ENCODE measurements at places on chromosomes 3 and 15.

- DNase-seq: no peak
Measured at GRCh38 chr3:39528844-39529243, 61.4 kb downstream of the MOBP start.

DNA sequence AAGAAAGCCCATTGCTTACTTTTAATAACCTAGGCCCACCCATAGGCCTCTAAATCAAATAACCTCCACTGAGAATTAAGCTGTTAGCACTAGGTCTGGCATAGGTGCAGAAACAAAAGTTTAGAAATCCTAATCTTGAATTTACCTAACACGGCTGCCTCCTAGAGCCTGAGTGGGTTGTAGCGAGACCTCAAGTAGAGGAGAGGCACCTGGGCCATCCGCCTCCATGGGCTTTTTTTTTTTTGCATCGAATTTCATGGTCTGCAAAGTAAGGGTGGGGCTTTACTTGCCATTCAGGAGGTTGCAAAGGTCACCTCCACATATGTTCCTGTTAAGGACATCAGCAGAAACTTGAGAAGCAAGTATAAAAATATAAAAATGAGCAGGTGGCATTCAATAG is 6.6 kb upstream of the TPM1 start:
- DNase-seq: no peak

DNA sequence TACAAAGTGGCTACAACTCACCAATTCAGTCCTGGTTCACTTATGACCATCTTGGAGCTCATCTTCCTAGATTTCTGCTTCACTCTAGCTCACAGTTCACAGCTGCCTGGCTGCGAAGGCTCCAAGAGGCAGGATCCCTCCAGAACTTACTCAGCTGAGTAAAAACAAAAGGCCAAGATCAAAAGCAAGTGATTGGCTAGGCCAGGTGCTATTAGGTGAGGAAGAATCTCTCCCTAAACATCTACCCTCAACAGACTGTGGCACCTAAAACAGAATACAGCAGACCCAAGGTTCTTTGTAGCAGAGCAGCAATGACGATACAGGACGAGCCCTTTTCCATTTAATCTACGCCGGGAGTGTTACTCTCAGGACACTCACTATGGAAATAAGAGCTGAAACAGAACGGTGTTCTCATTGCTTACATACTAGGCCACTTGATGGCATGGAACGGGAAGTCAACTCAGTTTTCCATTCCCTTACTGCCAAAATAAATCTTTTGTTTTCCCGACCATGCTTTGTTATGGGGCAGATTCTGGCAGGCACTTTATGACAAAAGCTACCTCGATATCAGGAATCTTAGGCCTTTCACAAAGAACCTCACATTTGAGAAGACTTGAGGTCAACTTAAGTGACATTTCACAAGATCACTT is 901 bp downstream of the ICE2 start:
- no peak for DNase-seq

DNA sequence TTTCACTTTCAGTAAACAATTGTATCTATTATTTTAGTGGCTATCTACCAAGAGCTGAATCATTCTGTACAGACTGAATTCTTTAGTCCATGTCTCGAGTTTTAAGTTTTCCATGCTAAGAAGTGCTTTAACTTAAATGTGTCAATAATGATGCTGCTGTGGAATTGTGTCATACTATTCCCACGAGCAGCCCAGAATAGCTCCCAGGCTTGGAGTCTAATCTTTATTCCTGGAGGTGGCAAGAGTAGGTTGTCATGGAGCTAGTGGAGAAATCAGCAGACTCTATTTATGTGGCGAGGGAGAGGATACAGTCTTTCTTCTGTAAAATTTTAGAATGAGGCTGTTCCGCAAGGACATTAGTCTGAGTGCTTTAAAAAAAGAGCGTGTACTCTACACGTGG is 207.2 kb downstream of the ROBO2 start:
- no peak for DNase-seq

GRCh38 chr3:30621576-30621975 is 15.2 kb downstream of the TGFBR2 start:
- DNase-seq: no peak

GRCh38 chr15:91685436-91685835 is 168.1 kb upstream of the SLCO3A1 start:
- DNase-seq: no peak

GRCh38 chr3:122918576-122919290 is 108.8 kb downstream of the SEMA5B start:
- no peak for DNase-seq

DNA sequence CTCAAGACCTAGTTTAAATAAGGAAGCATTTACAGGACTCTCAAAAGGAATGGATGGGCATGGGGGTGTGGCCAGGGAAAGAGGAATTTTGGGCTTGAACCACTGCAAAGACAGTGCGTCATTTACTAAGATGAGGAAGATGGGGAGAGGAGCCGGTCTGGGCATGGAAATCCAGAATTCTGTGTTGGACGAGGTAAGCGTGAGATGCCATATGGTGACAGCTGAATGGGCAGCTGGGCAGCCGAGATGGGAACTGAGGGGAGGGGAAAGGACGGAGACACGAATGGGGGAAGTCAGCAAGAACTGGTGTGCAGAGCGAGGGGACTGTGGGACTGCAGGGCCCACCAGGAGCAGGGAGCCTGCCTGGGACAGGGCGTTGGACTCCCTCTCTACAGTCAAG is 24.2 kb downstream of the TMEM44 start:
- no peak for DNase-seq

DNA sequence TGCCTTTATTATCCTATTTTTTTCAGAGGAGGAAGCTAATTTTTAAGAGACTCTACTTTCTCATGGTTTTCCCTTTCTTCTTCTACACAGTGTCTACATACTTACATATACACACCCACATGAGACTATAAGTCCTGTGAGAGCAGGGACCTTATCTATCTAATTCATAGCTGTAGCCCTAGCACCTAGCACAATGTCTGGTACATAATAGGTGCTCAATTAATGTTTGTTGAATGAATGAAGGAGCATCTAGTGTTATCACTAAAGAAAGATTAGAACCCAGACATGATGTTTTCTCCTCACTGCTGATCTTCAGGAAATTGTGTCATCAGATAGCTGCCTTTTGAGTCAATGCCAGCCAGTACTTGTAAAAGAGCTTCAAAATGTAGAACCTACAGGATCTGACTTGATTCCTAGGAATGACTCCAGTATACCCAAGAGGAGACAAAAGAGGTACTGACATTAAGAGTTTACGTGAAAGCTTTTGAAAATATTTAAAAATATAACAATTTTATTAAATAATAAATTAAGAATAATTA is 2.5 kb downstream of the SCG5 start:
- DNase-seq: no peak

DNA sequence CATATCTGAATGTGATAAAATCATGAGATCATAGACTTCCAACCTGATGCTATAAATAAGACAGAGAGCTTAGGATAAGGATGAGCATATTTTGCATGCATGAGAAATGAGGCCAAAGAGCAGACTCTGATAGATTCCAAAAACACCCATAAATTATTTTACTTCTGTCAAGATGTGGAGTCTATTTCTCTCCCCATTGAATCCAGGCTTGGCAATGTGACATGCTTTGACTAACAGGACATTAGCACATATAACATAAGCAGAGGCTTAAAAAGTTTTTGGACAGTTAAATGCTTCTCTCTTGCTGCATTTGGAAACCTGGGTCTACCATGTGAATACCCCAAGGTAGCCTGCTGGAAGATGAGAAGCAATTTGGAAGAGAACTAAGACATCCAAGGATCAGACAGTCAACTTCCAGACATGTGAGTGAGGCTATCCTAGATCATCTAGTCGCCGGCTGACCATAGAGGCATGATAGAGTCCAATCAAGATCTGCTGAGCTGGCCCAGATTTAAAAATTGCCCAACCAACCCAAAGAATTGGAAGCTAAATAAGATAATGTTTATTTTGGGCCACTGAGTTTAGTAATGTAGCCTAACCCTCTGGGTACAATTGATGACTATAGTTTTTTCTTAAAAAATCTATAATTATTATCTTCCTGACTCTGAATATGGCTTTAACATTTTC is 30.3 kb downstream of the MYLK start:
- DNase-seq: no peak

DNA sequence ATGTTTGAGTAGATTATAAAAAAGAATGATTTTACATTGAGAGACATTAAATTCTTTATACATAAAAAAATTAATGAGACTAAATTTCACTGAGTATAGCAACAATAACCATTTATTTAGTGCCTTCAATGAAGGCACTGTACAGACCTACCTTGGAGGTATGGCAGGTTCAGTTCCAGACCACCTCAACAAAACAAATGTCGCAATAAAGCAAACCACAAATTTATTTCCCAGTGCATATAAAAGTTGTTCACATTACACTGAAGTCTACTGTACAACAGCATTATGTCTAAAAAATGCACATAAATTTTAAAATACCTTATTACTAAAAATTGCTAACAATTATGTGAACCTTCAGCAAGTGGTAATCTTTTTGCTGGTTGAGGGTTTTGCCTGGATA is 58.8 kb downstream of the SLC24A1 start:
- DNase-seq: no peak

DNA sequence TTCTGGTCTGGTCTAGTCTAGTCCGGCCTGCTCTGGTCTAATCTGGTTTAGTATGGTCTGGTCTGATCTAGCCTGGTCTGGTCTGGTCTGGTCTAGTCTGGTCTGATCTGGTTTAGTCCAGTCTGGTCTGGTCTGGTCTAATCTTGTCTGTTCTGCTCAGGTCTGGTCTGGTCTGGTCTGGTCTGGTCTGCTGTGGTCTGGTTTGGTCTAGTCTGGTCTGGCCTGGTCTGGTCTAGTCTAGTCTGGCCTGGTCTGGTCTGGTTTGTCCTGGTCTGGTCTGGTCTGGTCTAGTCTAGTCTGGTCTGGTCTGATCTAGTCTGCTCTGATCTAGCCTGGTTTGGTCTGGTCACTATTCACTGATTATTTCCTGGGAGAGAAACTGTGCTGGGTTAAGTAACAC is 84.1 kb upstream of the PRR23E start:
- DNase-seq: no peak

GRCh38 chr3:132267391-132267993 is 49.7 kb upstream of the ACP3 start:
- DNase-seq: no peak
